Fibroblast of villous mesenchyme (primary cell): ENCODE measurements at places on chromosomes 2 and 18.
A peak's percentile ranks its signal among the peaks of the same experiment; 100 is the strongest.

GRCh38 chr2:239545741-239546392 is 145.0 kb upstream of the HDAC4 start:
- no peak for DNase-seq

DNA sequence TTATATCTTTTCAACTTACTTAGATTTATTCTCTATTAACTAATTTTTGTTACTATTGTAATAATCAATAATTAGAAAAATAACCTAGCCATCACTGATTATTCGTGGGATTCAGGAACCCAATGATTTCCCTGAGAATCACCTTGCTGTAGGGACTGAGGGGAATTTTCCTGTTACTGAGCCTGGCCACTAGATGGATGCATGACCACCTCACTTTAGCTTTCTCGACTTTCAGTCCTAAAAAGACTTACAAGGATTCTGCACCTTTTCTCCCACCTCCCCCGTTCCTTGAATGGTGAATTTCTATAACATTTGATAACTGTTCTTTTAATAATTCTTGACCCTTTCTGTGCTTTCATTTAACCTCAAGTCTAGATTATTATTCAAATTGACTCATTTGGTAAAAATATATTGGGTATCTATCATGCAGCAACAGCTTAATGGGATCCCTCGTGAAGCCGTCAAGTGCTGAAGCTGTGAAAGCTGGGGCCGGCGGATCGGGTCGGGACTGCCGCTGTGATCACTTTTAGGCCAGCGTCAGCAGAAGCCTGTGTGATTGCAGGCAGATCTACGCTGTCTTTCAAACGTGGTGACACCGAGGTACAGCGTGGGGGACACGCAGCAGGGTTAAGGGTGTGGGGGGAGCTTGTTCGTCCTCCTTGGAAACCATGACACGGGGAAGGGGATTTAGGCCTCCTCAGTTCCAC is 38.8 kb upstream of the TMEM18 start:
- peak; percentile 14 for DNase-seq

DNA sequence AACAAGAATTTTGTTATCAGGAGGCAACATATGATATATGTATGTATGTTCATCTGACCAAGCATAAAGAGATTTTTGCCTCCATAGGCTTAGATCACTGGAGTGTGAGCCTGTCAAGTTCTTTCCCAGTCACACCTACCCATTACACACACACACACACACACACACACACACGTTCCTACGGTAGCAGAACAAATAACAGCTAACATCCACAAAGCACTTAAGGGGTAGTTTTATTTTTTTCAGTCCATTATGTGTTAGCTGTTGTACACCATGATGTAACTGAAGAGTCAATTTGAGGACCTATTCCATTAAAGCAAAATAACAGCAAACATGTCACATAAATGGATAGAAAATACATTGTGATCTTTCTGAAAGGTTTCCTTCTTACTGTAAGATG is 39.5 kb downstream of the UGP2 start:
- DNase-seq = no peak

- no peak for DNase-seq
Observed at GRCh38 chr2:33131111-33131510, 184.4 kb downstream of the LTBP1 start.

GRCh38 chr2:40256649-40257048 is 195.2 kb downstream of the SLC8A1 start:
- no peak for DNase-seq

GRCh38 chr2:104412384-104412783 is 441.5 kb upstream of the POU3F3 start:
- no peak for DNase-seq

DNA sequence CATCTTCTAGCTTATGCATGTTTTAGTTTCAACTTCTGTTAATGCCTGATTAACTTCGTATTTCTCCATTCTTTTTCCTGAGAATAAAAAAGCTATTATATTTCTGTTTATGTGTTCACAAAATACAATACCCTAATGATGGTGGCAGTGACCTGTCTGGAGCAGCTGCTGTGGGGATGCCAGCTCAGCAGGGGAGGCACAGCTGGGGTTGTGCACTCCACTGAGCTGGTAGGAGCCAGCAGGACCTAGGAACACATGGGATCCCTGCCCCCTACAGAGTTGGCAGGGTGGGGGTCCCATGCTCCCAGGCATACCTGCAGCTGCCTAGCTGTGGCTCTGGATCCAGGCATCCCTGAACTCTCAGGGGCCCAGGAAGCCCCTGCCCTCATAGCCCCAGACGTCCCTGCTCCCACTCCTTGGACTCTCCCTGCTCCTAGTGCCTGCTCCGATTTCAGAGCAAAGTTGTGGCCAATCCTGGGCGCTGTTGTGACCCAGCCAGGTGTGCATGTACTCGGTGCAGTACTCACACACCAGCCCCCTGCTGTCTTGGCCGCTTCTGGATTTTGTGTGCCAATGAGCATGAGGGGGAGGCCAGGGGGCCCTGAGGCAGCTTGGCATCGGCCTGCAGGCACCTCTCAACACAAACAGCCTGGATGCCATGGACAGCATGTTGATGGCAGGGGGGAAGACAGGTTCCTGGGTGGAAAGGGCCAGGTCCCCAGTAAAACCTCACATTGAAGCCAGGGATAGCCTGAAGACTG is 546.0 kb downstream of the ZNF804A start:
- no peak for DNase-seq

DNA sequence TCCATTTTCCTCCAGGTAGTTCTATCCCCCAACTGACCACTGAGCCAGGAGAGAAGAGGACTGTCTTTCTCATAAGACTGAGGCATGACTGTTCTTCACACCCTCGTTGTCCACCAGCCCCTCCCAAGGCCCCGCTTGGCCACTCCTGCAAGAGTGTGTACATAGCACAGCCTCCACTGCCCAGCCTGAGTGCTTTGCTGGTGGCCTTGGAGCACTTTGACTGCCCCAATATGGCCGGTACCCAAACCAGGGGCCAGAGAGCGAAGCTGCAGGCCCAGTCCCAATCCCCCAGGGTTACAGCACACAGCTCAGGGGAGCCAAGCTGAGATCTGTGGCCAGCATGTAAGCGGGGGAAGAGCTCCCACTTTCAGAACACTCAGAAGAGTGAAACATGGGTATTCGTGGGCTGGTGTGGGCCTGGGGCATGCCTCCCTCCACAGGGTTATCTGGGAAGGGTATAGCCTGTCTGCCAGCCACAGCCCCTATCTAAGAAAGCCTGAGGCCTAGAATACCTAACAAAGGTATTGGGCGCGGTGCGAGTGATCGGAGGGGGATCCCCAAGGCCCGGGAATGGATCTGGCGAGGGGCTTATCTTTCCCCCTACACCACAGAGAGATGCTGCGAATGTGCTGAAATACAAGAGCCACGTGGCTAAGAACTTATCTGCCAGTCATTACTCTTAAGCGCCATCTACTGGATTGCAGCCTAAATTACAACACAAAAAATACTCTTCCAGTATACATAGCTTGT is 163.8 kb downstream of the WDPCP start:
- DNase-seq = peak; percentile 60

GRCh38 chr2:189144700-189145211 is 34.8 kb downstream of the COL5A2 start:
- peak; percentile 61 for DNase-seq

DNA sequence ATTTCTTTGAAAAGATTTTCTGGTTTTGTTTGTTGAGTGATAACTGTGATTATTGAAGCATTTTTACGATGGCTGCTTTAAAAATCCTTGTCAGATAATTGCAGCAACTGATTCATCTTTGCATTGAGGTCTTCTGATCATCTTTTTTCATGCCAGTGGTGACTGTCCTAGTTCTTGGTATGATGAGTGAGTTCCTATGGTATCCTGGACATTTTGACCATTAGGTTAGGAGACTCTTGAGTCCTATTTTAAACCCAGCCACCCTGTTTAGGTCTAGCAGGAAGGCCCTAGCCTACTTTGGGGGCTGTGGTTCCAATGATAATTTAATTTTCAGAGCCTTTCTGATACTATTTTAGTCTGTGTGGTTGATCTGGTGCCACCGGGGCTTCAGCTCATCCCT is 72.7 kb upstream of the REV1 start:
- DNase-seq = no peak

DNA sequence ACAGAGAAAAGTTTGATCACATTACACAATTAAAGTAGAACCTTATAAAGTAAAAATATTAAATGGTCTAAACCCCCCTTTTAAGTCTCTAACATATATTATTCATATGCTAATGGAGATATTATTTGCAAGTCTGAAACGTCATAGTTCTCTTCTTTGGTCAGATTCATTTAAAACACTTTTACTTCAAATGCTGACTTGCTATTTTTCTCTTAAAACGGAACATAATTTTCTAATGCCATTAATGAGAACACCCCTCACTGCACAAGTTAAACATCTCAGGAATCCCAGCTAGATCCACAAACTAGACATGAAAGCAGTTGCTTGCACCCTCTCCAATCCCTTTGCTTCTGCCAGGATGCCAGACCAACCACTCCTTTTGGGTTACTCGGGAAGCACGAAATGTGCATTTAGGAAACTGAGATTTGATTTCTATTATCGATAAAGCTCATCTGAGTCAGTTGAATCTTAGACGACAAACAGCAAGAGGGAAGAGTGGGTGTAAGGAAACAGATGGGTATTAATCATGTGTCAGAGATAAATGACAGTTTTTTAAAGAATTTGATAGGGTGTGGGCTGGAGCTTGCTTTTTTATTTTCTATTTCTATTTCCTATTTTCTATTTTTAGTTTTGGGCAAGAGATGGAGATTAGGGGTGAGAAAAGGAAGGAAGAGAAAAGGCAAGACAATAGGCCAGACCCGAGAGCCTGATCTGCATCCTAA is 1.5 kb downstream of the ADD2 start:
- no peak for DNase-seq

DNA sequence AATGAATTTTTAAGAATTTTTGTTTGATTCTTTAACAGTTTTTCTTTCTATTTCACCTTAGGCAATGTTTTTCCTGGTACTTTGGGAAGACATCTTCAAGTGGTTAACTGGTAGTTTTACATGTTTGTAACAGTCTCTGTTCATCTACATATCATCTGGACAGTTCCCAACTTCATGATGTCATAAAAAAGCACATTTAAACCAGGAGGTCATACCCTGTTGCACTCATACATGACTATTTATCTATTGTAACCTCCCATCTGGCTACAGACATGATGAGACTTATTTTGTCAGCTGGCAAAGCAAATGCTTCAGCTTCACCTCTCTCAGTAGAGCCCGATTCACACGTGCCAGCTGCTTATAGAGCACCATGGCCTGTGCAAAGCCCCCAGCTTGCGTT is 99.8 kb upstream of the YPEL5 start:
- no peak for DNase-seq

GRCh38 chr2:197212344-197213262 is 98.0 kb downstream of the ANKRD44 start:
- no peak for DNase-seq

GRCh38 chr18:36658611-36659010 is 170.2 kb downstream of the TPGS2 start:
- no peak for DNase-seq

DNA sequence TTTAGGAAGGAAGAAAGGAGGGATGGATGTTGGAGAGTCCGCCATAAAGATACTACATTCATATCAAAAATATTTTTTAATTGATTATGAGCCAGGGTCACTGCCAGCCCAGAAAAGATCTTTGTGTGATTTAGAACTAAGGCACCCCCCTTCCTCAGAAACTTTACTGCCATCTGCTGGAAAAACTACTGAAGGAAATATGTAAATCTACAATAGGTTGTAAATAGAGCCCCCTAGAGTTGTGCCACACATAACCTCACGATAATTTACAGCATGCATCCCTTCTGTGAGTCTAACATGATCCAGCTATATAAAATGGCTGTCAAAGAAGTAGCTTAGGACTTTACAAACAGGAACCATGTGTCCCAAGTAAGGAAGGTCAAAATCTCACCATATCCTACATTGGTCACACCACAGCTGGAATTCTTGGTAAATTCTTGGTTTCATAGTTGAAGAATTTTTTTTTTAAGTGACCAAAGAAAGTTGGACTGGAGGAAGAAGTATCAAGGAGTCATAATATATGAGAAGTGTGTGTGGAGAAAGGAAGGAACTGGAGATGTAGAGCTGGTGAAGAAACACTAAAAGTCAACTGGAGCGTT is 152.5 kb downstream of the CYP26B1 start:
- DNase-seq = peak; percentile 35

DNA sequence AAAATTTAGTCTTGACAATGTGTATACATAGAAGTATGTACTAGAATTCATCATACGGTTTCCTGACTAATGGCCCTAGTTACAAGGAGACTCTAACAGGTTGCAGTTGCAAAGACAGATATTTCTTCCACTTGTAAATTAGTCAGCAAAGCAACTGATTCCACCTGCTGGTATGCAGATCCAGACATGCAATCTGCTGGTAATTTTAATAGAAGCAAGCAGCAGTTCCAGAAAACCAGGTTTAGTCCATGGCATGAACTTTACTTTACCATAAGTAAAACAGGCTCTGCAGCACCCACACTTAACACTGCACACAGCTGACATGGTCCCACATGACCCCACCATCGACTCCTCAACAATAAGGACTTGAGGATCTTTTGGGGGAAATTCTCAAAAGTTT is 110.9 kb upstream of the SP3 start:
- no peak for DNase-seq

DNA sequence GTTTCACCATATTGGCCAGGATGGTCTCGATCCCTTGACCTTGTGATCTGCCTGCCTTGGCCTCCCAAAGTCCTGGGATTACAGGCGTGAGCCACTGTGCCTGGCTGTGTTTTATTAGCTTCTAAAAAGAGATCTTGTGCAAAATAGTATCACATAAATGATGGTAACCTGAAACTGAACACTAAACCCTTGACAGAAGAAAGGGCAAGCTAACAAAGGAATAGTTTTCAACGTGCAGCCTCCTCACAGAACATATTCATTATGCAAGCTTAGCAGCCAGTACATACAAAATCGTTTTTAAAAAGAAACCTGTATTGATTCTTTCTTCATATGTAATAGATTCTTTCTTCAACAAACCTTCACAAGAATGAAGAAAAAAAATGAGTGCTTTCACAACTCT is 20.6 kb downstream of the CHN1 start:
- no peak for DNase-seq

GRCh38 chr18:52288403-52289004 is 51.5 kb upstream of the DCC start:
- no peak for DNase-seq

GRCh38 chr2:218229851-218230250 is 12.9 kb downstream of the ARPC2 start:
- DNase-seq = no peak

GRCh38 chr18:9130806-9131205 is 5.8 kb upstream of the ANKRD12 start:
- no peak for DNase-seq

DNA sequence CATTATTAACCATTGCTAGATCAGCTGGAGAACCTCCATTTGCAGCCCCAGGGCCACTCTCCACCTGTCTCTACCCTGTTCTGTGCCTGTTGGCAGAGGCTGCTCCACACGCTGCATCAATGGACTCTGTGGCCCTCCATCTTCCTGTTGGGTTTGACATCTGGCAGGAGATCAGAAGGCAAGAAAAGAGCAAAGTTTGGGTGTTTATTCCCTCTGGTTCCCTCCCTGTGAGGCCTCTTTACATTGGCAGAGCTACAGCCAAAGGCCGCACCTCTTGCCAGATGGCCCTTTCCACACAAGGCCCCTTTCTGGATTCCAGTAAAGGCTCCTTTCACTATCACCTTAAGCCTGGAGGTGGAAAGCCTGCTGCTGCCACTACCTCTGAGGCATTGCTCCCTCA is 110.9 kb upstream of the RND3 start:
- DNase-seq = no peak

GRCh38 chr2:237790353-237790752 is 8.2 kb upstream of the RBM44 start:
- DNase-seq = peak; percentile 39

- DNase-seq = no peak
Observed at GRCh38 chr2:48900321-48901014, 144.9 kb upstream of the LHCGR start.

- no peak for DNase-seq
Observed at GRCh38 chr18:69757733-69758132, 189.9 kb downstream of the CD226 start.
